Stimulated activated effector memory CD8-positive, alpha-beta T cell treated with anti-CD3 and anti-CD28 coated beads, Interleukin-12 subunit alpha, Interleukin-12 subunit beta, amount 100 ng/mL, for 72 hours (primary cell): ENCODE measurements at places on chromosomes 3 and 15.

- no peak for DNase-seq
Measured at GRCh38 chr15:68183616-68184315, 21.4 kb downstream of the CALML4 start.

- DNase-seq, result no peak
Measured at GRCh38 chr3:61789861-61790260, 228.5 kb downstream of the PTPRG start.

GRCh38 chr3:111299192-111299615 is 227.6 kb downstream of the NECTIN3 start:
- DNase-seq, result no peak

- no peak for DNase-seq
Measured at GRCh38 chr3:29614954-29615353, 334.1 kb downstream of the RBMS3 start.

GRCh38 chr3:34179716-34180115 is 381.3 kb downstream of the PDCD6IP start:
- no peak for DNase-seq

- DNase-seq, result no peak
Measured at GRCh38 chr3:132262956-132263355, 54.3 kb upstream of the ACP3 start.

- DNase-seq, result no peak
Measured at GRCh38 chr15:53580366-53580765, 179.1 kb downstream of the WDR72 start.

GRCh38 chr3:146712806-146713205 is 107.7 kb upstream of the PLSCR5 start:
- no peak for DNase-seq
